Lower leg skin (tissue), 4 donors: ENCODE measurements at places on chromosomes 11 and 22. TPM values are rescaled to one million over a fixed set of nuclear protein-coding genes. Genes with fewer than 3 reads are reported as not detected.

DNA sequence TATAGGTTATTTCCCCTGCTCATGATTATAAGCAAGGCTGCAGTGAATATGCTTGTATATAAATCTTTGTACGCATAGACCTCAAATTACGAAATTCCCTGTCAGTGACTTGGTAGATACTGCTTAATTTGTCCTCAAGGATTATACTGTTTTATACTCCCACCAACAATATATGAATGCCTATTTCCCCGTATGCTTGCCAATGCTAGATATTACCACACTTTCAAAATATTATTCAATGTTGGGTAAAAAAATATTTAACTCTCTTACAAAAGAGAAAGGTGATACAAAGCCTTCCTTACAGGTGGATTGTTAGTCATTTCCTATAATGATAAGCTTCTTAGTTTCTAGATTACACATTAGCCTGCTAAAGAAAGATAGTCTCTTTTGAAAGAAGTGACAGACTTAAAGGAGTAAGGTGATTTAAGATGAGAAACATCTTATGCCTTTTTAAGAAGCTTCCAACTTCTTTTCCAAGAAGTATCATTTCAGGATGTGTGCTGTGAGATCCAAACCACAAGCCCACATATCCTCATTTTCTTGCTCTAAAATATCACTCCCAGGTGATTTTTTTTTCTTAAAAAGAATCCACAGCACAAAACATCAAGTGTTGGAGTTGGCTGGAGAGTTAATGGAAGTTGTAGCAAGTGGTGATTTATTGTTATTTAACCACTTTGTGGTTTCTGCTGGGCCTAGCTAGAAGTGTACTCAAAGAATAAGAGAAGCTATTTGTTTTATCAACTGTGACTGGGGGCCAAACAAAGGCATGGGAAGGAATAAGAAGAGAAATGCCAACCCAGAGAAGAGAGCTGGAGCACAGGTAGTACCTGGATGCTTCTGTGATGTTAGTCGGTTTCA lies 59.2 kb downstream of the BARX2 start:
- peak; percentile 29 for DNase-seq

RAG2 gene
- total RNA-seq, result not detected

- DNase-seq, result no peak
Observed at GRCh38 chr11:102385085-102386007, 38.3 kb downstream of the BIRC2 start.

GRCh38 chr11:125201525-125202141 lies 37.1 kb downstream of the PKNOX2 start:
- no peak for DNase-seq

DNA sequence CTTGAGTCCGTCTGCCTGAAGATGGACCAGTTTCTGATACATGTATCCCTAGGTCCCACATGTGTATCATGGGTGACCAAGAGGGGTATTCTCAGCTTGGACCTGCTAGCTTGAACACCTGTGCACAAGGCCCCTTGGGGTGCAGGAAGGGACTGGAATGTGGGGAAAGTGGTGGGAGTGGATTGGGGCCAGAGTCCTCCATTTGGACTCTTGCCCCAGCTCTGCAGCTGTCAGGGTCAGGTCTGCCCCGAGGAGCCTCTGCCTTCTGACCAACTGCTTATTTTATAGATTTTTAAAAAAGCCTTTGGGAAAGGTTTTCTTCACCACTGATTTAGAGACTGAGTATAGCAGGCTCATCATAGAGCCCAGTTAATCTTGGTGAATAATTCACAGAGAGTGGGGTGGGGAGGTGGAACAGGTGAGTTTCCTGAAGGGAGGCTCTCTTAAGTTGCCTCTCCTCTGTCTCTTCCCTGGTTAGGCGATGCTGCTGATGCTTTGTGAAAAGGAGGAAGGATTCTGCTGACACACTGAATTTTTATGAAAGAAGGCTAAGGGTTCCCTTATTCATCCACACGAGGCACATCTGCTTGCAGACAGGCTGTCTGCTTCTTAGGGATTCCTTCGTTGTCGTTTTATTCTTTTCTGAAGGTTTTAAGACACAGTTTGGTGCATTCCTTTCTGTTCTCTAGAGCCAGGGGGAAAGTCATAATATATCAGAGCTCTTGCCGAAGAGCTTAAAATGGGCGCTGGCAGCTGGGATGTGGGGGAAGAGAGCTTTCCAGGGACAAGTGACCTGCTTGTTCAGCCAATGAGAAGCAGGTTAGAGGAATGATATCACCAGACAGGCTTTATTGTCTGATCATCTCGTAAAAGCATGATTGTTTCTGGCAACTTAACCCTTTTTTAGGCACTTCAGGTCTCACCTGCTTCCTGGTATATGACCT lies 19.9 kb downstream of the TRIM44 start:
- DNase-seq, result no peak
